Sciatic nerve (tissue), 2 donors: ENCODE measurements at places on chromosomes 4 and X. TPM values are rescaled to one million over a fixed set of nuclear protein-coding genes. Genes with fewer than 3 reads are reported as not detected.

- no peak for DNase-seq
These were observed 76.7 kb downstream of the MAOB start for GRCh38 chrX:43805579-43805978.

DNA sequence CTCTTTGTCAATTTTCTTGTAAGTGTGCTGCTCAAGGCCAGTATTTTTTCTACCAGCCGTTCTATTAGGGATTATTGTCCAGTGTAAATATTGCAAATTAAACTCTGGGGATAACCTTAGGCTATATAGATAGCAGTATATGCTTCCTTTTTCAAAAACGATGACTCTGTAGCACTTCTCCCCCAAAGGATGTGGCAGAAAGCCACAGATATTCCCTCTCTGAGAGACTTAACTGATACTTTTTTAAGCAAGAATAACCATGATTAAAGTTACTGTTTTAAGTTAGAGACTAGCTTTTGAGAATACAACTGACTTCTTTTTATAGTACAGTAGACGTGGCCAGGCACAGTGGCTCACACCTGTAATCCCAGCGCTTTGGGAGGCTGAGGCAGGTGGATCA is 130.0 kb downstream of the FHIP1A start:
- no peak for DNase-seq

CXorf49B gene
- not detected for total RNA-seq

GRCh38 chr4:141402712-141403111 is 182.0 kb downstream of the ZNF330 start:
- no peak for DNase-seq

DNA sequence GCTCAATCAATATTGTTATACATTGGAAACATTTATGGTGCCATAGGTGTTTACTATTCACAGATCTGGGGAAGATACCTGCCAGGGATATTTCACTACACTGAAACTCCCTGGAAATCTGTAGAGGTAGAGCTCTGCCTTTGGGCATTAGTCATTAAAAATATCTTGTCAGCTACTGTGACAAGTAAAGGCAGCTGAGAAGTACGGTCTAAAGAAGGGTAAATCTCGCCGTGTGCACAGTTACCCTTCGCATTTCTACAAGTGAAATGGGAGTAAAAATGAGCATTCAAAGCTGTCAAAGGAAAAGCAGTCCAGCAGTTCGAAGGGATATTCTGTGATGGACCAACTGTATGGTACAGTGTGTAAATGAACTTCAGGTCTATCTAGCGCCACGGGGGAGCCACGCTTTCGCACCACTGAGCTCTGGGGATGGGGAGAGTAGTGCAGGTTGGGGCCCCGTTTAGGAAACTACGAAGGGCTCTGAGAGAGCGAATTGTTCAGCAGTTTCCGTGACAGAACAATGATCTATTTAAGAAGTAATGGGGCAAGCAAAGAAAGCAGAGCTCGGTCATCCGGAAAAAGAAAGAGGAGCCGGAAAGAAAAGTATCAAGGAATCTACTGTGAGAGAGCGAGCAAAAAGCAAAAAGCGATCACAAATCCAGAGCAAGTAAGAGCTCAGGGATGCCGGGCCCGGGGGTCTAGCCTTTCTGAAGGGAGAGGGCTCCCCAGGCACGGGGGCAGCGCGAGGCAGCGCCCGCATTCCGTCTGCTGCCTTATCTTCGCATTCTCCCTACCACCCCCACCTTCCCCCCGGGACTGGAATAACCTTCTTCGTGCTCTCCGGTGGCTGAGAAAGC is 646 bp downstream of the TIGD4 start:
- no peak for DNase-seq

CYLC1 gene
- not detected for total RNA-seq

DNA sequence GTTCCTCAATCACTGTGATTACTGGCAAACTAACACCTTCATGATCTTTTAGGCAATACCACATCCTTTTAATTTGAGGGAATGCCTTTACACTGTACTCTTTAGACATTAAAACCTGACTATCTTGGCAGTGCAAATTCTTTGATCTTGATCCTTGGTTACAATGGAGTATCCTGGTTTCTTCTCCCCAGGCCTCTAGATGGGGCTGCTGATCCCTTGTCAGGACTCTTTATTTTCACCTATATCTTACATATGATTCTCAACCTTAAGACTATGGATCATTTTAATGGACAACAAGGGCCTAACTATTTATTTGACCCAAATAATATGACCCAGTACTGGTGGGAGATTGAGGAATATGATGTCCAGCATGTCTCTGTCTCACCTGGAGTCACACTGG is 1005.5 kb upstream of the INTU start:
- DNase-seq, result no peak

SUPT20HL1 gene
- total RNA-seq, result not detected

PIM2 gene
- 10.8 TPM for total RNA-seq

DNA sequence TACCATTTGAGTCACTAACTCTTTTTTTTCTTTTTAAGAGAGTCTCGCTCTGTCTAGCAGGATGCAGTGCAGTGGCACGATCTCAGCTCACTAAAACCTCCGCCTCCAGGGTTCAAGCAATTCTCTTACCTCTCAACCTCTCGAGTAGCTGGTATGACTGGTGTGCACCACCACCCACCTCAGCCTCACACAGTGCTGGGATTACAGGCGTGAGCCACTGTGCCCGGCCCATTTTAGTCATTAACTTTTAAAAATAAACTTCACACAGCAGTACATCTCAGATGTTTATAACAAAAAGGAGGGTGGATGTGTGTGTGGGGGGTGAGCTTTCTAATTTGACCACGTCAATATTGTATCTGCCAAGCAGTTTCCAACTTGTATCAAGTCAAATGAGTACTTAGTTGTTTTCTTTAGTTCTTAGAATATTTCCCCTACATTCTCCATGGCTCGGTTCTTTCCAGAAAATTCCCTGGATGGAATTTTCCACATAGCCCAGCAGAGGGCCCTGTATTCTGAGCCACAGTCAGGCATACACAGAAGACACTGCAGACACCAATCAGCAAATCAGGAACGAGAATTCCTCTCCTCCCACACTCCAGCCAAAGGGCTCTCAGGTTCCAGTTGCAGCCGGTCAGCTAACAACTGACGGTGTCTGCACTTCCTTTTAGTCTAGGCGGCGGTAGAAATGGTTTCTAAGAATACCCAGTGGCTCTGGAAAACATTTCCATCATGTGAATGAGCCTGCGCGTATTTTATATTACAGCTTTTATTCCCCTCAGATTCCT is 20.1 kb upstream of the ARAF start:
- peak; percentile 79 for DNase-seq

LIN54 gene
- total RNA-seq, result 12.1 TPM

- no peak for DNase-seq
These were observed 26.7 kb upstream of the RBM47 start for GRCh38 chr4:40656201-40656863.

DNA sequence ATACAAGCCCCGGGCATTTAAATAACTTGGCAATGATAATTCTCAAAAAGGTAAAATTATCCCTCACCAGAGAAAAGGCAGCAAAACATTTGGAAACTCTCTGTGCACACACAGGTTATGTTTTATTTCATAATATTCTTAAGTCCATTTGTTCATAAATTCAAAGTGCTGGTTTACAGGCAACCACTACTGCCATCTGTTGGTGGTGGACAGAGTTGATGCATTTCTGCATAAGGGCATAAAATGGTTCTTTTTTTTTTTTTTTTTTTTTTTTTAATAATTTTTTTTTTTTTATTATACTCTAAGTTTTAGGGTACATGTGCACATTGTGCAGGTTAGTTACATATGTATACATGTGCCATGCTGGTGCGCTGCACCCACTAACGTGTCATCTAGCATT is 31.5 kb upstream of the IL21 start:
- DNase-seq, result no peak

- DNase-seq, result no peak
These were observed 34.3 kb downstream of the ATP10D start for GRCh38 chr4:47519239-47519883.

DNA sequence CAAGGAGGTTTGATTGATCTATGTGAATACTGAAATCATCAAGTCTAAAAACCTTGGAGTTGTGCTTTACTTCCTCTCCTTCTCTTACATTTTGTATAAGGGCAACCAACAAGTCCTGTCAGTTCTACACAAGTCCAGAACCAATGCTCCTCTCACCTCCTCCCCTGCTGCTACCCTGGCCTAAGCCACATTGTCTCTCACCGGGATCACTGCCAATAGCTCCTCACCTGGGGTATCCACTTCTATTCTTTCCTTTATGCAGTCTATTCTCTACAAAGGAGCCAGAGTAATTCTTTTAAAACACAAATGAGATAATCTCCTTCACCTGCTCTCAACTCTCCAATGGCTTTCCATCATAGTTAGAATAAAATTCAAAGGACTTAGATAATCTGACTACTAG is 13.3 kb upstream of the ARHGEF6 start:
- DNase-seq, result no peak

- DNase-seq, result no peak
These were observed 59.7 kb downstream of the SH3BGRL start for GRCh38 chrX:81261576-81261975.
